ENCODE measurements at places on chromosomes 7 and 10. TPM values are rescaled to one million over a fixed set of nuclear protein-coding genes. Genes with fewer than 3 reads are reported as not detected.

The FKBP6 gene
- not detected for total RNA-seq

The HMX2 gene
- total RNA-seq, result not detected

The HABP2 gene
- not detected for total RNA-seq

The CYTH3 gene
- total RNA-seq, result 59.7 TPM

DNA sequence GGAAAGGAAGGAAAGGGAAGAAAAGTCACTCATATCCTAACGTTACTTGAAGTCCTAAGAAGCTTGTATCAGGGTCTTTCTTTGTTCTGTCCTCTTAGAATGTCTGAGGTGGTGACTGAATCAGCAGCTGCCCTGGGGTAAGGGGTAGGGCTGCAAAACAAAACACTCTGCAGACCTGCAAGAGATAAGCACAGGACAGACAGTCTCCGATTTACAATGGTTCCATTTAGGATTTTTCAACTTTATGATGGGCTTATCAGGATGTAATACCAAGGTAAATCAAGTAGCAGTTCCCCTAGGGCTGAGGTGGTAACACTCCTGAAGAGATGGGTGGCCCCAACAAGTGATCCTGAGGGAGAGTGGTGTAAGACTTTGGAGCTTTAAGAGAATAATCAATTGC lies 16.5 kb downstream of the KDM7A start:
- no peak for DNase-seq

DNA sequence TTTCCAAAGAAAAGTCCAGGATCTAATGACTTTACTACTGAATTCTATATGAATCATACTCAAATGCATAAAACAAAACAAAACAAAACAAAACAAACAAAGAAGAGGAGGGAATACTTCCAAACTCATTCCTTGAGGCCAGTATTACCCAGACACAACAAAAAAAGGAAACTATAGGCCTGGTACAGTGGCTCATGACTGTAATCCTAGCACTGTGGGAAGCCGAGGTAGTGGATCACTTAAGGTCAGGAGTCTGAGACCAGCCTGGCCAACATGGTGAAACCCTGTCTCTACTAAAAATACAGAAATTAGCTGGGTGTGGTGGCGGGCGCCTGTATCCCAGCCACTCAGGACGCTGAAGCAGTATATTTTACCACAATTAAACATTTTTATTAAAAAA lies 114.6 kb downstream of the NRBF2 start:
- no peak for DNase-seq

- no peak for DNase-seq
Observed at GRCh38 chr7:139500770-139501138, 17.3 kb upstream of the KLRG2 start.

DNA sequence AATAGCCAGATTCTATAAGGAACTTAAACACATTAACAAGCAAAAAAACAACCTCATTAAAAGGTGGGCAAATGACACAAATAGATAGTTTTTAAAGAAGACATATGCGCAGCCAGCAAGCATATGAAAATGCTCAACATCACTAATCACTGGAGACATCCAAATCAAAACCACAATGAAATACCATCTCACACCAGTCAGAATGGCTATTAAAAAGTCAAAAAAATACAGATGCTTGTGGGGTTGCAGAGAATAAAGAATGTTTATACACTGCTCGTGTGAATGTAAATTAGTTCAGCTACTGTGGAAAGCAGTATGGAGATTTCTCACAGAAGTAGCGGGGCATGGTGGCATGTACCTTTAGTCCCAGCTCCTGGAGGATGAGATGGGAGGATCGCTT lies 164.0 kb downstream of the CHRM2 start:
- DNase-seq, result no peak

GRCh38 chr7:45229156-45229920 lies 71.7 kb downstream of the RAMP3 start:
- no peak for DNase-seq

DNA sequence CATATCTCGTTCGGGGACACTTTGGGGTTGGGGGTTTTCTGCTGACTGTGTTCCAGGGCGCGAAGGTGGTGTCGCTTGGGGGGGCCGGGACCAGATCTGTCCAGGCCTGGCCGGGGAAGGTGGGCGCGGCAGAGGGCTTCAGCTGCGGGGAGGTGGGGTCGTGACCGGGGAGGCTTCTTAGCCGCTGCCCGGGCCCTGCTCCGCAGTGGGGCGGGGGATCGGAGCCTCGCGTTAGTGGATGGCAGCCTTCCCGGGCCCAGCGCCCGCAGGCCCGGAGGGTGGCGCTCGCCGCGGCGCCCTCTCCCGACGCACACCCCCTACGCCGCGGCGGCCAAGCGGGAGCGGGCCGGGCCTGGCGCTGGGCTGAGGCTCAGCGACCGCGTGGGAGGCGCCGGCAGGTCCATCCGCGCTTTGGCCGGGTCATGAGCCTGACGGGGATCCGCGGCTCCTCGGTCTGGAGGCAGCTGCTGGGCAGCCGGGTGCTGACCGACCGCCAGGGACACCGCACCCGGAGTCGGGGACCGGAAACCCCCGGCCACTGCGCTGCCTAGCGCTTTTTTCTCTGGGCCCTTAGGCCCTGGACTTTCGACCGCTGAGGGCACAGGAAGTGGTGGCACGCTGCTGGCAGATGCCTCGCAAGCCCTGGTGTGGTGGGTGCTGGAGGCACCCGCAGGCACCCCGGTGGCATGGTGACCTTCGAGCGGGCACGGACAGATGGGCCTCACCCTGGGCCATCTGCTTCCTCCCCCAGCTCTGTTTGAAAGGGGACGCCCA lies 1.2 kb downstream of the AGAP3 start:
- DNase-seq, result no peak

- no peak for DNase-seq
Observed at GRCh38 chr7:17275749-17276671, 22.4 kb upstream of the AHR start.

DNA sequence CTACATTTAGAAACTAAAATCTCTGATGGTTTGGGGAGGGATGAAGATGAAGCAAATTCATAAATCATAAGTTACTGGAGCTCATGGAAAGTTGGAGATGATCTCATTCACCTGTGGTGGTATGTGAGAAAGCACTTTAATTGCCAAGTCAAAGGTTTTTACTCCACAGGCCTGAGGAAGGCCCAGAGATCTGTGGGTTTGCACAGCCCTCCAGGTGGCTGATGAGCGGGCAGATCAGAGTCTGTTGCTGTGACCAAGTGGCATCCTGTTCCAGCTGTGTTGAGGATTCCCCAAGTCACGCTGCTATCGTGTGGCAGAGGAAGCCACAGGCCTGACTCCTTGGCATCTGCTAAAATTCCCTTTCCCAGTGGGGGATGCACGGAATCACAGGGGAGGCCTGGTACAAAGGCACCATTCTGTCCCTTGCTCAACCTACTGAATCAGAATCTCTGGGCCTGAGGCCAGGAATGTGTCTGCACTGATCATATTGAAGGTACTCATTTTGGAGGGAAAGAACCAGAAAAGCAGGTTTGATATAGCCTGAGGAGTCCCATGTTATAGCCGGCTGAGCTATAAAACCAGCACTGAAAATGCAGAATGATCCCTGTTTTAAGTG lies 19.7 kb upstream of the DDC start:
- no peak for DNase-seq

GRCh38 chr10:123843835-123844234 lies 47.8 kb downstream of the CPXM2 start:
- DNase-seq, result no peak

DNA sequence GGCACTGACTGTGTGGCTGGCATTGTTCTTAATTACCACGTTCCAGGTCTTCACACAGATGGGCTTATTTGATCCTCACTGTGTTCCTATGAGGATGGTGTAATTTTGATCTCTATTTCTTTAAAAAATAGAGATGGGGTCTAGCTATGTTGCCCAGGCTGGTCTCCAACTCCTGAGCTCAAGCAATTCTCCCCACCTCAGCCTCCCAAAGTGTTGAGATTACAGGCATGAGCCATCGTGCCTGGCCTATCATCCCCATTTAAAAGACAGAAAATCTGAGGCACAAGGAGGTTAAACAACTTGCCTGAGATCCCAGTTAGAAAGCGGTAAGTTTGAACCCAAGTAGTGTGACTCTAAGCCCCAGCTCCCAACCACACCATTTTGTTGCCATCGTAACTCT lies 17.0 kb upstream of the SRGN start:
- no peak for DNase-seq

- no peak for DNase-seq
Observed at GRCh38 chr7:126529833-126530232, 722.9 kb downstream of the GRM8 start.

- DNase-seq, result no peak
Observed at GRCh38 chr7:2571409-2571808, 12.6 kb downstream of the IQCE start.
